Central memory CD8-positive, alpha-beta T cell (primary cell): ENCODE measurements at places on chromosomes 5 and 9.

- DNase-seq, result no peak
Observed at GRCh38 chr5:103475629-103476240, 86.9 kb downstream of the NUDT12 start.

DNA sequence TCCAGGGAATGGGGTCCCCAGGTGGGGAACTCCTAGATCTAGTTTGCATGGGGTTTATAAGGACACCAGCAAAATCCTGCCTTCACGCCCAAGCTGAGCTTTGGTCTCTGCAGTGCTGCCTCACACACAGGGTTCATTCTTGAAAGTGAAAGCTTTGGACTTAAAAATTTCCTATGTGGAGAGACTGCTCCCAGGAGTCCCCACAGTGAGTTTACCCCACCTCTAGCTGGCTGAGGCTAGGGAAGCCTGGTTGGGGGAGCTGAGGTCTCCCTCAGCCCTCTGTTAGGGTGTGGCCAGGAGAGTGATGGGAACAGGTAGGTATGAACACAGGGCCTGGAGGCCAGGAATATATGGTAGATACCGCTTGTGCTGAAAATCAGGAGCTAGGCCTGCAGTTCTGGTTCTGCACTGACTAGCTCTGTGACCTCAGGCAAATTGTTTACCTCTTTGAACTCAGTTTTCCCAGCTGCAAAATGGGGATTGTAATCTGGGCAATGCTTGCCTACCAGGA, 41.5 kb upstream of the LARP1 start:
- DNase-seq, result no peak

DNA sequence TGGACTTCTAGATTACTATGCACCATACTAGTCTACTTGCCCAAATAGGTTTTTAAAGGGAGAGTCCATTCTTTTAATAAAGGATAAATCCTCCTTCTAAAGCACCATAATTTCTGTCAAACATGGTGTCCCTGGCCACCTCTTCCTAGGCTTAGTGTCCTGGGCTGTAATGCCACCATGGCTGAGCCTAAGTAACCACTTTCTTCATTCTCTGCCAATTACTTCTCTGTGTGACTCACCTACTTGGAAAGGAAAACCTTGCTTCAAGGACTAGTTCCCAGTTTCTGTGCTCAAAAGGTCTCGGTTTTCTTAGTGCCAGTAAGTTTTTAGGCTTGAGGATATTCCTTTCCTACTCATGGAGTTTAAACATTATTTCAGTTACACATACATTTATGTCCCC, 273.4 kb downstream of the DENND1A start:
- DNase-seq, result no peak

- DNase-seq, result no peak
Observed at GRCh38 chr9:128146591-128147120, 2.6 kb upstream of the LCN2 start.

GRCh38 chr9:69317894-69318293, 7.1 kb upstream of the ENTREP1 start:
- DNase-seq, result no peak

GRCh38 chr9:137982200-137982599, 104.6 kb downstream of the CACNA1B start:
- DNase-seq, result no peak

- no peak for DNase-seq
Observed at GRCh38 chr5:27479859-27480258, 441.5 kb upstream of the CDH9 start.

- no peak for DNase-seq
Observed at GRCh38 chr9:74973714-74974113, 21.0 kb upstream of the C9orf40 start.

GRCh38 chr5:167937635-167937998, 353.8 kb upstream of the WWC1 start:
- no peak for DNase-seq

DNA sequence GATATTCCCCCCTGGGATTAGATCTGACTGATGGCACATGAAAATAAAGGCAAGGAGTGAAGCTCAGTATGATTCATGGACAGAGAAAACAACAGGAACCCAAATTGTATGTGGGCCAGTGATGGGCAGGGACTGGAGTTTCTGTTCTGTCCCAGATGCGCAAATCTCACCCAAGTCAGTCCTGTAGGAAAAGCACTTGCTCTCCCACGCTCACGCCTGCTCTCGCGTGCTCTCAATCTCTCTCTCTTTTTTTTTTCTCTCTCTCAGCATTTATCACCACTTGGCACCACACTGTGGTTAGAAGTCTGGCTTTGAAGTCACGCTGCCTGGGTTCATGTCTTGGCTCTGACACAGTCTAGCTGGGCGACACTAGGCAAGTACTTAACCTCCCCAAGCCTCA, 106.5 kb upstream of the LRRTM2 start:
- no peak for DNase-seq

- DNase-seq, result no peak
Observed at GRCh38 chr9:96236854-96237550, 65.0 kb downstream of the HSD17B3 start.

DNA sequence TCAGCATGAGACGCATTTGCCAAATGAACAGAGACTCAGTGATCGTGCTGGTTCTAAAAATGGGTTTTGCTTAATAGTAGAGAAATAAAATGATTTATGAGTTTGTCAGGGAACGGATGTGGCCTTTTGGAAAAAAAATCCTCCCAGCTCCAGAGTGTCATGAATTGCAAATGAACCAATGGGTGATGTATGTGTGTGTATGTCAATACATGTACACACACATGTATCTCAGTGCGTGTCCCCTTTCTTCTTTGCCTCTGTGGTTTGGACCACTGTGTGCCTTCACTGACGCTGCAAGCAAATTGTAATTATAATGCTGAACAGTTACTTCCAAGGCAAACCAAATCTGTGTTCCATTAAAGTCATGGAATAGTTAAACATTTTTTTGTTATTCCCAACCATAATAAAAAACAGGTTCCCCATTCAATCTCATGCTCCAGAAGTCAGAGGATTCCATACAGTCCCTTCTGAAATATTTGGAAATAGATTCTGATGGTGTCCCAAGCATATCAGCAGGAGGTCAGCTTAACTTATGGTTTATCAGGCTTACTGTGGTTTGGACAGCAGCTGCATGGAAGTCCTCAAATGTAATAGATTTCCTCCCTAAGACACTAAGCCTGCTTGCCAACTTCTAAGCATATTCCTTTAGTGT, 630.5 kb downstream of the ACTL7B start:
- DNase-seq, result no peak

DNA sequence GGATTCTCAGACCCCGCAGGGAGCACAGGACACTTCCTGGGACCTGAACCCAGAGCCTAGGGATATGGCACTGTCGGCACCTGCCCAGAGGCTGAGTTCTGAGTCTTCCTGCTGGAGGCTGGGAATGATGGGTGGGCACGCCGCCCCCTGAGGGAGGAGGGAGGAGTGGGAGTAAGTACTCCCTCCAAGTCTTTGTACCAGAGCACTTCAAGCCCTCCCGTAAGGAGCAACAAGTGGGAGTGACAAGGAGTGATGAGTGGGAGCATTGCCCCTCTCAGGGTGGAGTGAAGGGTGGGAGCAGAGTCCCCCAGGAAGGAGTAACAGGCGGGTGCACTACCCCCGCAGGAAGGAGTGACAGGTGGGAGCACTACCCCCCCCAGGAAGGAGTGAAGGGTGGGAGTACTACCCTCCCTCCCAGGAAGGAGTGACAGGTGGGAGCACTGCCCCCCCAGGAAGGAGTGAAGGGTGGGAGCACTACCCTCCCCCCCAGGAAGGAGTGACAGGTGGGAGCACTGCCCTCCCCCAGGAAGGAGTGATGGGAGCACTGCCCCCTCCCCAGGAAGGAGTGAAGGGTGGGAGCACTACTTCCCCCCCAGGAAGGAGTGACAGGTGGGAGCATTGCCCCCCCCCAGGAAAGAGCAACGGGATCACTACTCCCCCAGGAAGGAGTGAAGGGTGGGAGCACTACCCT, 100.1 kb downstream of the CACNA1B start:
- DNase-seq, result peak; percentile 4

GRCh38 chr9:89890326-89890980, 285.6 kb downstream of the GADD45G start:
- DNase-seq, result no peak
